ENCODE measurements at places on chromosomes 1 and 21. TPM values are rescaled to one million over a fixed set of nuclear protein-coding genes. Genes with fewer than 3 reads are reported as not detected.
A peak's percentile ranks its signal among the peaks of the same experiment; 100 is the strongest.

Gene PADI3
- 5.0 TPM for total RNA-seq

Gene OTUD7B
- total RNA-seq, result 30.2 TPM

Gene CFHR3
- 0.28 TPM for total RNA-seq

Gene PAFAH2
- total RNA-seq, result 13.0 TPM

Gene MAP3K7CL
- total RNA-seq, result 0.50 TPM

Gene UBE2U
- not detected for total RNA-seq

Gene INSRR
- total RNA-seq, result not detected

Gene S100A8
- total RNA-seq, result not detected

Gene RNU1-3
- 3,235 TPM for total RNA-seq

Gene NGF
- total RNA-seq, result 9.7 TPM

Gene SLAMF6
- total RNA-seq, result not detected

Gene TAS1R1
- total RNA-seq, result not detected

Gene TNFAIP8L2
- not detected for total RNA-seq

DNA sequence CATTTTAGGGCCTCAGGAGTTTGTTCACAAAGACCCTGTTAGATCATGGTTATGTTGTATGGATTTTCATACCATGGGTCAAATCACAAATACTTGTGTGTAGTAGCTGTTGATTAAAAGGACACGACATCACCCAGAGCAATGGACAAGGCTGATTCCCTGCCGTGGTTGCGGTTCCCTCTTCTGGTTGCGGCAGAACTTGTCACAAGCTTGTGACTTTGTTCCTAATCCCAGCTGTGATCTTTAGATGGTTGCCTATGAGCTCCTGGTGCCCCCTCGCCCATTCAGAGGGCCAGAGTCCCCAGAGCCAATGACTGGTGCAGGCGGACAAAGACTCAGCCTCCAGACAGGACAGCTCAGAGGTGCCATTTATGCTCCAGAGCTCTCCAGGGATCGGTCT, 11.8 kb upstream of the SDHB start:
- H3K4me1 ChIP-seq, result no peaks in the 10 kb centered on the region
- no peak overlapping the region for H3K4me3 ChIP-seq
- H3K27me3 ChIP-seq, result no peaks in the 10 kb centered on the region
- no peak for DNase-seq
- no peaks in the 10 kb centered on the region for H3K36me3 ChIP-seq

GRCh38 chr1:205488074-205488723, 16.3 kb upstream of the CDK18 start:
- H3K36me3 ChIP-seq, result no peaks in the 10 kb centered on the region
- H3K4me3 ChIP-seq, result no peak overlapping the region
- DNase-seq, result peak; percentile 48
- H3K27me3 ChIP-seq, result no peaks in the 10 kb centered on the region
- H3K4me1 ChIP-seq, result peaks cover 15% of the 10 kb centered on the region

GRCh38 chr1:52554267-52554640, 1.4 kb upstream of the TUT4 start:
- H3K36me3 ChIP-seq, result no peaks in the 10 kb centered on the region
- no peak for DNase-seq
- no peaks in the 10 kb centered on the region for H3K27me3 ChIP-seq
- H3K27ac ChIP-seq, result no peak overlapping the region
- H3K4me3 ChIP-seq, result peak overlapping the region; percentile 66

DNA sequence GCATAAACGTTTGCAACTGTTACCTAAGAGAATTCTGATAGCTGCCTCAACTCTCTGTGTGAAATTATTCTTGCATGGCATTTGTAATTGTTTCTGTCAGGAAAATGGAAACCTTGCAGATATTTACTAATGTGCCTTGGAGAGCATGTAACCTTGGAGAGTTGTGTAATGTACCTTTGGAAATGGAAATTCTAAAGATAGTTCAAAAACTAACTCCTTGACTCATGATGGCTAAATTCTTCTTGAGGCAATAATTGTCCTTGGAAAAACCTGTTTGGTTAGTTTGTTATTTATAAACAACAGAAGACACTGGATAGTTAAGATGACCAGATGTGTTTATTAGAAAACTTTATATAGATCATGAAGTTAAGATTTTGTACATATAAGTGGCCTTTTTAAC, 1033.8 kb downstream of the PLA2G4A start:
- H3K36me3 ChIP-seq, result no peaks in the 10 kb centered on the region
- no peak overlapping the region for H3K27ac ChIP-seq
- H3K4me3 ChIP-seq, result no peak overlapping the region
- peak; percentile 41 for DNase-seq
- H3K4me1 ChIP-seq, result peaks cover 6% of the 10 kb centered on the region
- H3K27me3 ChIP-seq, result no peaks in the 10 kb centered on the region

DNA sequence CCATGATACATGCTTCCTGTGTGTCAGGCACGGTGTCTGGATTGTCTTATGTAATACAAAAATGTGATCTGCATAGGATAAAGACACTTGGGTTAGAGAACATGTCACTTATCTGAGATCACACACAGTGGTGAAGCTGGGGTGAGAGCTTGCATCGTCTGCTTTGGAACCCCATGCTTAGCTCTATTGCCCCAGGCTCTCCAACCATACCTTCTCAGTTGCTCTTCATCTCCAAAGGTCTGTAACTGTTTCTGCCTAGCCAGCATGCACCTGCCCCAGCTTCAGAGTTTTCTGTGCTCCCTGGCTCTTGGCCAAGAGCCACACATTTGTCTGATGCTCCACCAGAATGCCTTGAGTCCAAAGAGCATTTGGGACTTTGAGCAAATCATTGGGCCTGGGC, 93.9 kb upstream of the COG2 start:
- no peak overlapping the region for H3K4me3 ChIP-seq
- peaks cover 25% of the 10 kb centered on the region for H3K27me3 ChIP-seq
- no peak for DNase-seq
- H3K4me1 ChIP-seq, result no peaks in the 10 kb centered on the region
- no peaks in the 10 kb centered on the region for H3K36me3 ChIP-seq
- H3K27ac ChIP-seq, result no peak overlapping the region

- no peak for DNase-seq
- H3K4me3 ChIP-seq, result no peak overlapping the region
- no peaks in the 10 kb centered on the region for H3K27me3 ChIP-seq
- H3K4me1 ChIP-seq, result no peaks in the 10 kb centered on the region
- no peaks in the 10 kb centered on the region for H3K36me3 ChIP-seq
Observed at GRCh38 chr1:193771596-193771995, 585.2 kb upstream of the B3GALT2 start.

GRCh38 chr1:41608211-41608610, 123.7 kb upstream of the EDN2 start:
- H3K27me3 ChIP-seq, result no peaks in the 10 kb centered on the region
- DNase-seq, result no peak
- H3K27ac ChIP-seq, result no peak overlapping the region

DNA sequence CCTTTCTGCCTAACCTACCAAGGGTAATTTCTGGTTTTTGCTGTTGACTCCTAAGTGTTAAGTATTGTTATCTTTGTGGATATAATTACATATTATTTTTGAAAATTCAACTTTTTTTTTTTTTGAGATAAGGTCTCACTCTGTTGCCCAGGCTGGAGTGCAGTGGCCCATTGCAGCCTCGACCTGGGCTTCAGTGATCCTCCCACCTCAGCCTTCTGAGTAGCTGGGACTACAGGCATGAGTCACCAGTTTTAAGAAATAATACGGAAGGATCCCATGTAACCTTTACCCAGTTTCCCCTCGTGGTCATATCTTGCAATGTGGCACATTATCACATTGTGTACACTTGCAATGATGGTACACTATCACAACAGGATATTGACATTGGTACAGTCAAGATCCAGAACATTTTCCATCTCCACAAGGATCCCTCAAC, 3.1 kb downstream of the CHD1L start:
- H3K36me3 ChIP-seq, result 0 out of 2 replicates have a peak, but pooled peaks cover 4% of the 10 kb centered on the region
- no peak for DNase-seq
- peaks cover 27% of the 10 kb centered on the region for H3K4me1 ChIP-seq
- H3K4me3 ChIP-seq, result no peak overlapping the region

DNA sequence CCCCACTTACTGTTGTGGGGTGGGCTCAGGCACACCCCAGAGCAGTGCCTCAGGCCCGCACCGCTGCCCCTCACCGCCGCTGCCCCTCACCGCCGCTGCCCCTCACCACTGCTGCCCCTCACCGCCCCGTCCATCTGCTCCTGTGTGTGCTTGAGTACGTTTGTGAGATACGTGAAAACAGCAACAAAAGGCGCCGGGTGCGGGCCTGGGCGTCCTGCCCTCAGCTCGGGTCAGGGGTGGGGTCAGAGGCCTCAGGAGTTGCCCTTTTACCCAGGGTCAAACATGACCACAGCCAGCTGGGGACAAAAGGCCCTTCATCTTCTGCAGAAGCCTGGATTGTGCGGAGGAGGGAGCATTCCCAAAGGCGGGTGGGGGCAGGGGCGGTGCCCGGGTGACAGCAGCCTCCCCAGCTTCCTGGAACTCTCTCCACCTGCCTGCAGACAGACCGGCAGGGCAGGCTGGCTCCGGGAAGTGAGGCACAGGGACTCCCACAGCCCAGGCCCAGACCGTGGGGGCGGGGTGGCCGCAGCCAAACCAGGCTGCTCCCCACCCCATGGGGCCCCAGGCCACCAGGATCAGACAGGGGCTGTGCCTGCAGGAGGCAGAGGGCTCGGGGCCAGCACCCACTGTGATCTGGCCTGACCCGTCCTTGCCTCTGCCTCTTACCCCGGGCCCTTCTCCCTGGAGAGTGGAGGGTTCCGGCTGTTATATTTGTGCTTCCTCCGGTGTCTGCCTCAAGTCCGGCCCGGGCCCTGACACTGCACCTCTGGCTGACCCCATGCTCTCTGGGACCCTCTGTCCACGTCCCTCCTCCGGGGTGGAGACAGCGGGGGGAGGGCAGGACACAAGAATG, 2.3 kb upstream of the VWA1 start:
- H3K4me3 ChIP-seq, result peak overlapping the region; percentile 45
- peak; percentile 82 for DNase-seq
- no peaks in the 10 kb centered on the region for H3K36me3 ChIP-seq
- peaks cover 64% of the 10 kb centered on the region for H3K4me1 ChIP-seq
- H3K27me3 ChIP-seq, result no peaks in the 10 kb centered on the region
- H3K27ac ChIP-seq, result peak overlapping the region; percentile 86

DNA sequence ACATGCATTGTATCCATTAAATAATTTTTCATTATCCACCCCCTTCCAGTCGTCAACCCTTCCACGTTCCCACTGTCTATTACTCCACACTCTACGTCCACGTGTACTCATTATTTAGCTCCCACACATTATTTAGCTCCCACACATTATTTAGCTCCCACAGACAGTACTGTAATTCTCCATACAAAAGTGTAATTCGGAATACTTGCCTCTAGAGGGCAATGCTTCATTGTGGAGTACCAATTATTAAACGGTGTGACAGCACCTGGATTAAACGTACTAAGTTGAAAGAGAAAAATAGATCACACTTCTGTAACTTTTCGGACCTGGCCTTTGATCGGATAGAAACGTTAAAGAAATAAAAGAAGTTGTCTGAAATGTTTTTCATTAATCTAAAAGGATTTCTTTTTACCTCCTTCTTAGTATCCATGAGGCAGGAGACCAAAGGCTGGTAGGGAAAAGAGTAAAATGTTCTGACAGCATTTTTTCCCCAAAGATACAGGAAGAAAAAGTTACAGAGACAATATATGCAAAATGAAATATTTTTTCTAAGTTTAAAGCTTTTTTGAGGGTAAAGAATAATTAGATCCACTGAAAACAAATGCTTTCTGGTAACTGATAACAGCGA, 99.2 kb downstream of the LHX8 start:
- H3K4me1 ChIP-seq, result no peaks in the 10 kb centered on the region
- no peaks in the 10 kb centered on the region for H3K36me3 ChIP-seq
- no peak overlapping the region for H3K4me3 ChIP-seq
- H3K27ac ChIP-seq, result no peak overlapping the region
- DNase-seq, result no peak

GRCh38 chr1:3668148-3668547, 15.8 kb downstream of the TP73 start:
- H3K27me3 ChIP-seq, result peaks cover 25% of the 10 kb centered on the region
- peaks cover 20% of the 10 kb centered on the region for H3K4me1 ChIP-seq
- no peak for DNase-seq
- no peak overlapping the region for H3K27ac ChIP-seq

DNA sequence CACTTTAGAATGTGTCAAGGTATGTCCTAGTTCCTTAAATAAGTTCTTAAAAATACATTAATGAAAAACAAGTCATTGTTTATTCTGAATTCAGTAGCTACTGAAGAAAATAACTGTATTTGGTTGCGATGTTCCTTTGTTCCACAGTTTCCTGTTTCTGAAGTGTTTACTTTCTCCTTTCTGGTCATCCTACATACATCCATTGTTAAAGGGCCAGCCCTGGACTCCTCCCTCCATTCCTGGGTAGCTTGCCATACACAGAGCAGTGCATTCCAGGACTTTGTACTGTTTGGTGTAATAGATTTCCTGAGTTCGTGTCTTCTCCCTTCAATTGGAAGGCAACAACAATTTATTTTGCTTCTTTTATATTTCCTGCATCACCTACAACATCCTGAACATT, 845.4 kb upstream of the CXADR start:
- no peaks in the 10 kb centered on the region for H3K36me3 ChIP-seq
- H3K4me3 ChIP-seq, result no peak overlapping the region
- H3K4me1 ChIP-seq, result no peaks in the 10 kb centered on the region
- DNase-seq, result no peak

DNA sequence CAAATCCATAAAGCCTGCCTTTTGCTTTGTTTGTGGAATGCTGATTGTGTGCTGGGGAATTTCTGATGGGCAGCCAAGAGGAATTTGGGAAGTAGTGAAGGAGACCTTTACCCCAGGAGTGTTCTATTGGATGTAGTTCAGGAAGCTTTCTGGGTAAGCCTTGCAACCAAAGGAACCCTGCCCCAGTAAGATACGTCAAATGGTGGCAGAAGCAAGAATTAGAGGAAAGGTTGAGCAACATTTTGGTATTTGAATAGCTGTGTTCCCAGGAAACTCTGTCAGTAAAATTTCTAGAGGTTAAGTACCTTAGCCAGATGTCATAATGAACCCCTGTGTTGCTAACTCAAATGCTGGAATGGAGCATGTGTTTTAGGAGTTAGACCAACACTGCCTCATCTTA, 6.4 kb downstream of the MGST3 start:
- DNase-seq, result peak; percentile 78
- peak overlapping the region; percentile 64 for H3K27ac ChIP-seq
- H3K27me3 ChIP-seq, result no peaks in the 10 kb centered on the region
- peak overlapping the region; percentile 23 for H3K4me3 ChIP-seq

- peaks cover 69% of the 10 kb centered on the region for H3K4me1 ChIP-seq
- H3K27me3 ChIP-seq, result no peaks in the 10 kb centered on the region
- no peaks in the 10 kb centered on the region for H3K36me3 ChIP-seq
- DNase-seq, result no peak
- peak overlapping the region; percentile 91 for H3K27ac ChIP-seq
Observed at GRCh38 chr1:8116894-8117264, 90.8 kb upstream of the ERRFI1 start.

GRCh38 chr1:40385437-40386358, 12.2 kb downstream of the SMAP2 start:
- no peak overlapping the region for H3K4me3 ChIP-seq
- no peaks in the 10 kb centered on the region for H3K27me3 ChIP-seq
- no peak for DNase-seq
- H3K27ac ChIP-seq, result no peak overlapping the region
- H3K36me3 ChIP-seq, result no peaks in the 10 kb centered on the region

DNA sequence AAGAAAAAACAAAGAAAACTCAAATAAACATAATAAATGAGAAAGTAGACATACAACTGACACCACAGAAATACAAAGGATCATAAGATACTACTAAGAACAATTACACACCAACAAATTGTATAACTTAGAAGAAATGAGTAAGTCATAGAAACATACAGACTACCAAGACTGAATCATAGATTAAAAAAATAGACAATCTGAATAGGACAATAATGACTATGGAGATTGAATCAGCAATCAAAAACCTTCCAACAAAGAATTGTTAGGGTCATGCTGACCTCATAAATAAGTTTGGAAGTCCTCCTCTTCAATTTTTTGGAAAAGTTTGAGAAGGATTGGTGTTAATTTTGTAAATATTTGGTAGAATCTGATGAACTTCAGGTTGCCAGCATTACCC, 159.0 kb downstream of the PTBP2 start:
- no peak overlapping the region for H3K27ac ChIP-seq
- H3K27me3 ChIP-seq, result no peaks in the 10 kb centered on the region
- no peak for DNase-seq
- no peaks in the 10 kb centered on the region for H3K4me1 ChIP-seq
- no peak overlapping the region for H3K4me3 ChIP-seq

Data from PC-9 (cell line).